ENCODE measurements at places on chromosomes 5 and 9.
A peak's percentile ranks its signal among the peaks of the same experiment; 100 is the strongest.

GRCh38 chr5:74394528-74394915 lies 246.0 kb downstream of the ENC1 start:
- DNase-seq = no peak

DNA sequence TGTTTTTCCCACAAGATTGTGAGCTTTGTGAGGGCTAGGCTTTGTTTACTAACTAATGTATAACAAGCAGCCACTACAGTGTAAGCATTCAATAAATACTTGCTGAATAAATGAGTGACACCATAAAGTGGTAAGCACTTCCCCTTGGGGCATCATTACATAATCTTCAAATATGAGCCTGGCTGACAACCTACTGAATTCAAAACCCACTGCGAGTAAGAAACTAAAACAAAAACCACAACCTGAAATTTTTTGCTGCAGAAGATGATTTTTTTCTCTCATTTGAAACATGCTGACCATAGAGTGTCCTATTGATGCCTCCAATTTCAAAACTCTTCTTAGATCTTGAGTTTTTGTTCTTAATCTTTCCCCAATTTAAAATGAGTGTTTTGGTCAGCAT lies 331.3 kb upstream of the CCNG1 start:
- no peak for DNase-seq

DNA sequence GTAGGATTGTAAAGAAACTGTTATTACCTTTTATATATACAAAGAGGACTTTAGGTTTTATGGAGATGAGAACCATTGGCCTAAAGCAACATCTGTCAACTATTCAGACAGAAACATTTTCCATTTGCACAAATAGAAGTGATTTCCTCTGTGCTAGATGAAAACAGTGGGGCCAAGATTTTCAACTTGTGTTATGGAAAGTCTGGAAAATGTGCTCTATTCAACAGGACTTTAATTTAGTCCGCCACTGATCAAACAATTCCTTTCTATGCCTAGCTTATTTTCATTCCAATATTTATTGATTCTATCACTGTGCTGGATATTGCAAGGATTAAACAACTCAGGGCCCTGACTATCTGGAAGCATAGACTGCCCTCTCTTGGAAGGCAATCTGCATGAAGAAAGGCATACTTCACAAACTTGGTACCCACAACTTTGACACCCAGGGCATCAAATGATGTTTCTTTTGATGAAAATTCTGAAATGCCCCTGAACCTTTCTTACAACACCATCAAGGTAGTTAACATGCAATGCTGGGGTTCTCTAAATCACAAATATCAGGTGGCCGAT lies 126.6 kb upstream of the HMHB1 start:
- DNase-seq = no peak

DNA sequence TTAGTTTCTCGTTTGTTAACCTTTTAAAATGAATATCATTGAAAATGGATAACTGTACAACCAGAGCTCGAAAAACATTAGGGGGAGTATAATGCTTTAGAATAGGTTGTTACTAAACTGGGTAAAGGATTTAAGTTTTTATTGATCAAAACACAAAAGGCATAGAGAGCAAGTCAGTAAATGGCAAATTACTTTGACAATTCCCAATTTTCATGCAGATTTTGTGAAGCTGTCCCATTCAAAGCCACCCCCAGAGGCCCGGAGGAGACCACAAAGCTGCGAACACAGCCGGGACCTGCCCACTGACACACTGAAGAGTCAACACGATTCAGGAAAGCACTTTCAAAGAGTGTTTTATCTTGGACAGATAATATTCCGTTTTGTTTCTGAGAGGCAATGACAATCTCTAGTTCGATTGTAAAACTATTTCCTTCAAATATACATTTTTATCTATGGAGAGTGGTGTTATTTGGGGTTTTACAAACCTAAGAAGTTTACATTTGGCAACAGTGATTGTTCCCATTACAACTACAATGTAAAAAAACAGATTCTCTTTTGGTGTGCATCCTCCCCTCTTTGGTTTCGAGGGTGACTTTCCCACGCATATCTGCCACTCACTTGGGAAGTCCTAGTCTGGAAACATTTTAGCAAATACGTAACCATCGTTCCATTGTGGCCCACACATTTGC lies 182.6 kb upstream of the TBCA start:
- no peak for DNase-seq

DNA sequence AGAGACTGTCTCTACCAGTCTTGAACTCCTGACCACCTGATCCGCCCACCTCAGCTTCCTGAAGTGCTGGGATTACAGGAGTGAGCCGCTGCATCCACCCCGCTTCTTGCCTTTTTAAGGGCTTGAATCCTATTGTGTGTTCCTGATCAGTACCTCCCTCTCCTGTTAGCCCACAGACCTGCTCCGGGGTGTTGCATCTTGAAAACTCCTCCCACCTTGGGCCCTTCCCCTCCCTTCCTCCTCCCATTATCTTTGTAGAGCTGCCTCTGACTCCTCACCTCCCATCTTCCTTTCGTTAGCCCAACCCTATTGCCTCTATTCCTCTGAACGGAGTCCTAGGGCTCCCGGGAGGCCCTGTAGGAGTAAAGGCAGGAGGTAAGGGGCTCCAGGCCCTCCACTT lies 48.5 kb upstream of the NEK6 start:
- no peak for DNase-seq

- DNase-seq = no peak
Observed at GRCh38 chr5:39639618-39640089, 214.9 kb upstream of the DAB2 start.

- DNase-seq = no peak
Observed at GRCh38 chr5:52710972-52711596, 76.6 kb upstream of the ITGA1 start.

GRCh38 chr5:150106674-150107426 lies 20.5 kb upstream of the CSF1R start:
- DNase-seq = no peak

- DNase-seq = no peak
Observed at GRCh38 chr5:123273984-123274383, 149.2 kb downstream of the CEP120 start.

DNA sequence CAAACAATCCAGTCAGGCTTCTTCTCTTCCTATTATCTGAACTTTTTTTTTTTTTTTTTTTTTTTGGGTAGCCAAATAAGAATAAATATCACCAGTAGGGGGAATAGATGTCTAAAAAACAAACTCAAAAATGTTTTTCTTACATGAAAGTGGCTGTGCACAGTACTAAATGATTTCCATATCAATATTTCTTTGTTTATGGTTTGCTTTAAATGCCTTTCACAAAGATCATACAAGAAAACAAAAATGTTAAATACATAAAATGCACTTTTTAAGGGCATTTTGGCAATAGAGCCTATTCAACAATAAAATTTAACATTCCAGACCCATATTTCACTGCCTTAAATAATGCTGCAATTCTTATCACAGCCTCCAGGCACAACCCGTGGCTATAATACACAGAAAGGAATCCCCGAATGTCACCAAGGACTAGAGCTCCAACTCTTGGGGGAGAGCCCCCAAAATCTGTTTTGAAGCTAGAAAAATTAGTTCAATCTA lies 91.1 kb upstream of the TBCA start:
- no peak for DNase-seq

GRCh38 chr5:147084702-147085101 lies 150.1 kb upstream of the STK32A start:
- no peak for DNase-seq

DNA sequence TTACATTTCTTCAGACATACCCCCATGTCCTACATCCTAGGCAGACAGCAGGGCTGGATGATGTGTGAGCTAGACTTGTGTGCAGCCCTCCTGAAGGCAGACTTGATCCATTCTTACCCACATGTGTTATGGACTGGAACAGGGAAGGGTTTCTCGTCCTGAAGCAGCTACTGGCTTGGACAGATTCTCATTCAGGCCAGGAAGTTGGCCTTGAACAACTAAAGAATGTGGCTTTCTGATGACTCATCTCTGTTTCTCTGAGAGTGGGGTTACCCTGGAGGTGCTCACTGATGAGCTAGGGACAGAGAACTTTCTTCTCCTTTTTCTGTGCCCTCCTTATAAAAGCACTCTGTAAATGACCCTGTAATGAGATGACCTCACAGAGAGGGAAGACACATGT lies 246.5 kb downstream of the PCSK5 start:
- no peak for DNase-seq

DNA sequence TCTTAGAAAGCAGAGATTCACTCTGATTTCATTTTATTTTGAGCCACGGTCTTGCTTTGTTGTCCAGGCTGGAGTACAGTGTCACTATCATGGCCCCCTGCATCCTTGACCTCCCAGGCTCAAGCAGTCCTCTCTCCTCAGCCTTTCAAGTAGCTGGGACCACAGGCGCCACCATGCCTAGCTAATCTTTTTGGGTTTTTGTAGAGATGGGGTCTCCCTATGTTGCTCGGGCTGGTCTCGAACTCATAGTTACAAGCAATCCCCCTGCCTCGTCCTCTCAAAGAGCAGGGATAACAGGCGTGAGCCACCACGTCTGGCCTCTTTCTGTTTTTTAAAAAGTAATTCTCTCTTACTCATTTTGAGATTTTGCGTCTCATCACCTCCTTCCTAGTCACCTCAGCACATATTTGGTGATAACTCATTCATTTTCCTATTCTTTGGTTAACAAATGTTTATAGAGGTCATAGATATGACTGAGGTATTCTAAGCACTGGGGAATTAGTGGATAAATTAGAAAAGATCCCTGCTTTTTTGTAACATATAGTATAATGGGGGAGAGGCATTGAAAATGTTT lies 10.8 kb upstream of the DCP2 start:
- DNase-seq = no peak

DNA sequence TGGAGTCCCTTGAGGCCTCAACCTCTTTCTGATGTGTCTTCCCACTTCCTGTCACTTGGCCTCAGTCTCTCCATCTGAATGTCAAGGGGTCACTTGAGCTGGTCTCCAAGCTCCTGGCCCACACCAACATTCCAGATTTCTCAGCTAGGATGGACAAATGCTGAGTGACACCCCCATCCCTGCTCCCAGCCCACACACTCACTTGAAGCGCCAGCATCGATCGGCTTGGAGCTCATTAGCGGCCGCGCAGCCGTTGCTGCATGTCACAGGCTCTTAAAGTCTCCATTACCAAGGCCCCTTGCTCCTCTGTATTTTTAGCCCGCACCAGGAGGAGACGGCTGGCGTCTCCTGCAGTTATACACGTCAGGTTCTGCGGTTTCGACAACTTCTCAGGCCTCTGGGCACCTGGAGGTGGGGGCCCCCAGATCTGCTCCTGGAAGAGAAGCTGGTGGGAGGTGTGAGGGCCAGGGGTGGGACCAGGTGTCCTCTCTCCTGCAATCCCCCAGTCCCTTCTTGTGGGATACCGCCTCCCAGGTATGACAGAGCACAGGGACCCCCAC lies 33.4 kb upstream of the ARAP3 start:
- no peak for DNase-seq

DNA sequence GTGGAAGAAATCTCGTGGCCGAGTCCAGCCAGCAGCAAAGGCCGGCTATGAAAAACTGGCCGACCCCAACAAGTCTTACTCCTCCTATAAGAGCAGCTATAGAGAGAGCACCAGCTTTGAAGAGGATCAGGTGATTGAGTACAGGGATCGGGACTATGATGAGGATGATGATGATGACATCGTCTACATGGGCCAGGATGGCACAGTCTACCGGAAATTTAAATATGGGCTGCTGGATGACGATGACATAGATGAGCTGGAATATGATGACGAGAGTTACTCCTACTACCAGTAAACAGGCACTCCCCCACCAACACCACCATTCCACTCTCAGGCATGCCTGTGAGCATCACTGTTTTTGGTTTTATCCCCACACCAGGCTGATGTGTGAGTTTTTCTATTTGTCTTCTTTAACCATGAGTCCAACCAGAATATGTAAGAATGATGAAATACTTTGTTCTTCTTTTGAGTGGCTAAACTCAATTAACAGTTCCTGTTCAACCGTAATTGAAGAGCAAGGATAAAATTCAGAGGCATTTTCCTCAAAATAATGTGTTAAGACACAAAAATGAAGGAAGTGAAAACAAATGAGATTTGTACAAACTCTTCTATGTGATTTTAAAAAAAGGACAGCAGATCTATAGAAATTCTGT lies 35.5 kb downstream of the RFK start:
- no peak for DNase-seq

DNA sequence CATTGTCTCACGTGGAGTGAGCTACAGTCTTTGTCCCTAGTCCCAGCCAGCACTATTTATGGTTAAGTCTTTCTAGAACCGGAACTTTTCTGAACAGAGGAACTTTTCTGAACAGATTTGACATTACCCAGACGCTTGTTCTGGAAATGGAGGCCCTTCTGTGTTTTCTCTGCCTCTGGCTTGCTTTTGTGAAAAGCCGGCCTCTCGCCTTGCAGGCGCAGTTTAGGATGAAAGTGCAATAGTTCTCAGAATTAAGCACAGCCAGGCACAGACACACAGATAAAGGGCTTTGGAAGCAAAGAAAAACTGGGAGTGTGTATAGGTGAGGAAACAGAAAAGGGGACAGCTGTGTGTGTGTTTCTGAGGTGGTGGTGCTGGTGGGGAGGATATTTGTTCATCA lies 5.9 kb downstream of the GDNF start:
- no peak for DNase-seq

GRCh38 chr9:79664375-79664831 lies 92.6 kb downstream of the TLE4 start:
- DNase-seq = no peak

- no peak for DNase-seq
Observed at GRCh38 chr5:115577741-115578140, 24.5 kb downstream of the TICAM2 start.

DNA sequence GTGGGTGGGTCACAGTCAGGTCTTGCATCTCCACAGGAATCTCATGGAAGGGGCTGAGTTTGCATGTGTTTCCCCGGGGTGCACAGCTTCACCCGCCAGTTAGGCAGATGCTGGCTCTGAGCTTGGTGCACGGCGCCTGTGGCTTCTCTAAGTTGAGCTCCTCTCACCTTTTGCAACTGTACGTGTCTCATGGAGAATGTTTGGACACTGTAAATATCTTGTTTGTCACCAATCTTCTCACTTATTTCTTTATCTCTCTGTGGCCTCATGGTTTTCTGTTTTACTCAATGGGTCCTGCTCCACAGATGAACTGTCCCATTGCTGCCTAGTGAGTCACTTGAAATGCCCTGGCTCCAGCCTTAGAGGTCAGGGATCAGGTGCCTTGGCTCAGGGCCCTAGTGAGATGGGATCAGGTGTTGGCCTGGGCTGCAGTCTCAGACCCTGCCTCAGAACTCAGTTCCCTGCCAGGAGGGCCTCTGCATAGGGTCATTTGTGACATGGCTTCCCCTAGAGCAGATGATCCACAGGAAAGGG lies 61.6 kb downstream of the WNK2 start:
- no peak for DNase-seq

- DNase-seq = peak; percentile 13
Observed at GRCh38 chr5:179906795-179907555, 722 bp downstream of the TBC1D9B start.

- no peak for DNase-seq
Observed at GRCh38 chr5:59193616-59194319, 610.9 kb downstream of the RAB3C start.

GRCh38 chr5:99037668-99038067 lies 108.9 kb upstream of the CHD1 start:
- no peak for DNase-seq

Measured in activated naive CD4-positive, alpha-beta T cell (primary cell).